ENCODE measurements at places on chromosomes 3 and 15.
A peak's percentile ranks its signal among the peaks of the same experiment; 100 is the strongest.

GRCh38 chr15:74855857-74856256, 12.9 kb upstream of the ULK3 start:
- DNase-seq, result no peak

DNA sequence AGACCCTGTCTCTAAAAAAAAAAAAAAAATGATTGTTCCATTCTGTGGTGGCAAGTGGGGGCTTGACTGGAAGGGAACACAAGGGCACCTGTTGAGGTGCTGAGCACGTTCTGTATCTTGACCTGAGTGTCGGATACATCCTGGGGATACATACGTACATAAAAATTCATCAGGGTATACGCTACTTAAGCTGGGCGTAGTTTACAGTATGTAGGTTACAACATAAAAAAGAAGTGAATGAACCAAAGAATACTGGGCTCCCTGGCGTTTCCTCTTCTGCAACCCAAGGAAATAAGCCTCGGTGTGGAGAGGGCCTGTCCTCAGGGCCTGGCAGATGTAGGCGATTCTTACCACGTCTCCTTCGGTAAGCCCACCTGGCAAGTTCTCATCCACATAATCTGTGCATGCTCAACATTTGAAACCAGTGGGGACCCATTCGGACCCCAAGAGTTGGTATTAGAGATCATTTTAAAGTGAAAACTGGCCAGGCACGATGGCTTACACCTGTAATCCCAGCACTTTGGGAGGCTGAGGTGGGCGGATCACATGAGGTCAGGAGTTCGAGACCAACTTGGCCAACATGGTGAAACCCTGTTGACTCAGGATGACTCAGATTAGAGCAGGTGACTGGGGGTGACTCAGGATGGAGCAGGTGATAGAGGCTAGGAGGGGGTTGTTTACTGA, 5.1 kb upstream of the MUC20 start:
- peak; percentile 44 for DNase-seq

DNA sequence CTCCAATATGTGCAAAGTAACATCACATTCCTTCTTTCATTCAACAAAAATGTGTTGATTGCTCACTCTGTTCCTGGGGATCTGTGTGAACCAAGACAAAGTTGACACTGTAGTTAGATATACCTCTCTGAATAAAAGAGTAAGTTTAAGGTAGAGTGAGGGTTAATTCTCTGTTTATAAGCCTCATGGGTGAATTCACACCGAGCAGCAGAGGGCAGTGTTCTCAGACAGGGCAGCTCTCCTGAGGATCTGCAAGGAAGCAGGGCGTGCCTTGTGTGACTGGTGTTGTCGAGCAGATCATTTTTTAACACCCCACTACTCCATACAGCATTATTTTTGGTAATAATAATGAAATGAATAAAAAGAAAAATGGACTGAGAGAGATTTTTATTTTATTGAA, 34.4 kb downstream of the PAQR9 start:
- DNase-seq, result no peak

DNA sequence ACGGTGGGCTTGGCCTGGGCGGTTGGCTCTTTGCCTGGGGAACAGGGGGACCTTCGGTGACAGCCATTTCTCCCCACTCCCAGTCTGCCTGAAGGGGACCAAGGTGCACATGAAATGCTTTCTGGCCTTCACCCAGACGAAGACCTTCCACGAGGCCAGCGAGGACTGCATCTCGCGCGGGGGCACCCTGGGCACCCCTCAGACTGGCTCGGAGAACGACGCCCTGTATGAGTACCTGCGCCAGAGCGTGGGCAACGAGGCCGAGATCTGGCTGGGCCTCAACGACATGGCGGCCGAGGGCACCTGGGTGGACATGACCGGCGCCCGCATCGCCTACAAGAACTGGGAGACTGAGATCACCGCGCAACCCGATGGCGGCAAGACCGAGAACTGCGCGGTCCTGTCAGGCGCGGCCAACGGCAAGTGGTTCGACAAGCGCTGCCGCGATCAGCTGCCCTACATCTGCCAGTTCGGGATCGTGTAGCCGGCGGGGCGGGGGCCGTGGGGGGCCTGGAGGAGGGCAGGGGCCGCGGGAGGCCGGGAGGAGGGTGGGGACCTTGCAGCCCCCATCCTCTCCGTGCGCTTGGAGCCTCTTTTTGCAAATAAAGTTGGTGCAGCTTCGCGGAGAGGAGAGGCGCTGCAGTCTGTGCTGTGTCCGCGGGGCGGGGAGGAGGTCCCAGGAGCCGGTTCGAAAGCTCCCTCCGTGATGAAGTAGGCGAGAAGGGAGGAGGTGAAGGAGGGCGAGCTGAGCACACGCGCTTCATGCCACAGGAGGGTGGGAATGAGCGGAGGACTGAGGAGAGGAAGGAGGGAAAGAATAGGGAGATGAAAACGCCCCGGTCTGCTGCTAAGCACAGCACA, 9.6 kb downstream of the CLEC3B start:
- DNase-seq, result no peak

GRCh38 chr15:68650901-68651709, 72.3 kb downstream of the CORO2B start:
- peak; percentile 31 for DNase-seq
